Activated CD4-positive, alpha-beta T cell treated with anti-CD3 and anti-CD28 coated beads for 36 hours (primary cell): ENCODE measurements at places on chromosomes 12 and 14. TPM values are rescaled to one million over a fixed set of nuclear protein-coding genes. Genes with fewer than 3 reads are reported as not detected.

The RBP5 gene
- total RNA-seq = not detected

GRCh38 chr12:1719139-1719538 lies 28.3 kb downstream of the ADIPOR2 start:
- DNase-seq = no peak

DNA sequence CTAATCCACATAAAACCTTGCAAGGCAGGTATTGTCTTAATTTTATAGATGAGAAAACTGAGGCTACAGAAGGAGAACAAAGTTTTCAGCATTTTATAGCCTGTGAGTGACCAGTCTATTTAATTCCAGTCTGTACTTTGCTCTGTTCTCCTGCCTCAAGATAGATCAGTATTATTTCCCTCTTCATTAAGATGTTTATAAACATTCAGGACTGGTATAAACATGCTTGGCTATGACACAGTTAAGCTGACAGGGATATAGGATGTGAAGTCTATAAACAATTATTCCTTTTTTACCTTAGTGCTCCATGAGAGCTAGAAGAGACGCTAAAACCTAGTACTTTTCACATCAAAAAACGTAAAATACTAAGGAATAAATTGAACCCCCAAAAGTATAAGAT lies 287.3 kb downstream of the RAD51B start:
- DNase-seq = no peak

- no peak for DNase-seq
Measured at GRCh38 chr12:19575337-19576243, 136.3 kb downstream of the AEBP2 start.

The HHIPL1 gene
- not detected for total RNA-seq

- no peak for DNase-seq
Measured at GRCh38 chr12:65277994-65278575, 398 bp upstream of the MSRB3 start.

The PARPBP gene
- 21.7 TPM for total RNA-seq
